ENCODE measurements at places on chromosomes 13 and 19.

GRCh38 chr13:45781553-45782326 lies 69.8 kb downstream of the SIAH3 start:
- no peak for DNase-seq

DNA sequence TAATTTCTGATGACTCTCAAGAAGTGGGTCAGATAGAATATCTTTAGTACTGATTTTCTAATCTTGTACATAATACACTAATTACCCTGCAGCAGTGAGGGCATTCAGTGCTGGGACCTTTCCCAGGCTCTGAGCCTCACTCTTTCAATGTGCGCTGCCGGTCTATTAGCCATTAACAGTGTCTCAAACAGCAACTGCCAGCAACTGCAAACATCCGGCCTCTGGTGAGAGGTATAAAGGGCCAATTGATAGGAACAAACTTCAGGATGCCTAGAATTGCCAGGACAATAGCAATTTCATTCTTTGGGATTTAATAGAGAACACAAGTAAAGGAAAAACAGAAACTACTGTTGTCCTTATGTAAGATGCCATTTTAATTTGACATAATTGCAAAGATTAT lies 604.4 kb upstream of the SPRY2 start:
- no peak for DNase-seq

- DNase-seq: no peak
Measured at GRCh38 chr13:27839809-27840467, 47.7 kb downstream of the GSX1 start.

GRCh38 chr19:12668932-12669269 lies 2.3 kb downstream of the WDR83 start:
- peak; percentile 40 for DNase-seq

- no peak for DNase-seq
Measured at GRCh38 chr19:495402-496111, 729 bp upstream of the MADCAM1 start.

DNA sequence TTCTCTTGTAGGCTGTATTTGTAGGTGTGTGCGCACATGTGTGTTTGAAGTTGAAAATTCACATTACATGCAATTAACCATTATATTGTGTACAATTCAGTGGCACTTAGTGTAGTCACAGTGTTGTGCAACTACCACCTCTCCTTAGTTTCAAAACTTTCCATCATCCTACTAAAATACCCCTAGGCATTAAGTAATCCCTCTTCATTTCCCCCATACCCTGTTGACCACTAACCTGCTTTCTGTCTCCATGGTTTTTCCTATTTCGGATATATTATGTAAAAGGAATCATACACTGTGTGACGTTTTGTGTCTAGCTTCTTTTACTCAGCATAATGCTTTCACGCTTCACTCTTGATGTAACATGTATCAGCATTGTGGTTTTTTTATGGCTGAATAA lies 16.1 kb downstream of the LSM14A start:
- no peak for DNase-seq

DNA sequence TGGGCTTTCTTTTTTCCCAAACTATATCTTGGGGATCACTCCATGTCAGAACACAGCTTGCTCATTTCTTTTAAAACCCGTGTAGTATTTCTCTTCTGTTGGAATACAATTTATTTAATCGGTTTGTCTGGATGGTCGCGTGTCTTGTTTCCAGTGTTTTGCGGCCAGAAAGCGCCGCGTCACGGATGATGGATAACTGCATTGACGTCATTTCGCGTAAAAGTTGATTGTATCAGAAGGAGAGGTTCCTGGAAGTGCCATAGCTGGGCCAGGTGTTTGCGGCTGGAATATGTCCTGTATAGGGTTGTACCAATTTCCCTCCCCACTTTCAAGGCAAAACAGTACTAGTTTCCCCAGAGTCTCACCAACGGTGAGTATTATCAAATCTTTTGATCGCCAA lies 9.7 kb downstream of the ACTL9 start:
- no peak for DNase-seq

DNA sequence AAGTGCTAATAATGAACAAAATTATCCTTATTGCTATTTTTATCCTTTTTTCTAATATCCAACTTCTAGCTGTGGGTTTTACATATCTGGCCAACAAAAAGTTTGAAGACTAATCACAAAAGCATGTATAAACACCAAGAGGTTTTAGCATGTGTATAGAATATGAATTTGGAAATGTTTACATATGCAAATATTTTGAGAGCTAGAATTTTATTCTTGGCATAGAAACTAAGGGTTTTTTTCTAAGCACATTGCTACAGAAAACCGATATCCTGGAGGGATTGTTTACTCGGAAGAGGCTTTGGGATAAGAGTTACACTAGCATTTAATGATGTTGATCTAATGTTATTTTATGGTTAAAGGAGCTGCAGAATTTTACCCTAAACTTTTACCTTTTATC lies 392.1 kb downstream of the EFNB2 start:
- no peak for DNase-seq

GRCh38 chr19:30419568-30420180 lies 47.5 kb downstream of the ZNF536 start:
- DNase-seq: no peak

GRCh38 chr19:38653028-38653571 lies 5.7 kb downstream of the ACTN4 start:
- no peak for DNase-seq

DNA sequence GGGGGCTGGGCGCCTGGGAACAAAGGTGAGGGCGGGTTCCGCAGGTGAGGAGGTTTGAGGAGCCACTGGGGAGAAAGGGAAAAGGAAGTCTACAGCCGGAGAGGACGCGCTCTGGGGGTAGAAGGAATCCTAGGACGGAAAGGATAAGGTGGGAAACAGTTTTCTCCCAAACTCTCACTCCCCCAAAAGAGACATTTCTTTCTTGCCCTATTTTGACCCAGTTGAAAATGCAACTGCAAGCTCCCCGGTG lies 651 bp upstream of the POLR1D start:
- no peak for DNase-seq

All from activated CD8-positive, alpha-beta memory T cell treated with anti-CD3 and anti-CD28 coated beads for 1 hour (primary cell).